Activated CD4-positive, alpha-beta T cell treated with anti-CD3 and anti-CD28 coated beads, Interleukin-2, amount 50 U/mL, for 16 hours (primary cell): ENCODE measurements at places on chromosomes 4 and X.

GRCh38 chrX:15233416-15234015 is 36.4 kb downstream of the ASB9 start:
- DNase-seq, result no peak

- peak; percentile 50 for DNase-seq
Observed at GRCh38 chrX:20263474-20263873, 3.2 kb downstream of the RPS6KA3 start.

DNA sequence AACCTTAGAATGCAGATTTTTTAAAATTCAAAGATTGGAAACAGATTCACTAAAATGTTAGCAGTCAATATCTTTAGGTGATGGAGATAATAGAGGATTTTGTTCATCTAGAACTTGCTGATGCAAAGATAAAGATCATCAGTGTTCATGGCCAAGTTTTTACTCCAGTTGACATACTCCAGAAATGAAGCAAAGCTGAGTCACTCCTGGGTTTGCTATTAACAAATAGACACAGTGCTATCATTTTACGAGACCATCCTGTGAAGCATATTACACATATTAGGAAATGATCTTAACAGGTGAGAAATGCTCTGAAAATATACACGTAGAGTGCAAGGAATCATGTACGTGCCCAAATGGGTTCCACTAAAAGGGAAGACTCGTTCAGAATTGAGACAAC is 170.6 kb upstream of the FAM9B start:
- DNase-seq, result no peak

- DNase-seq, result no peak
Observed at GRCh38 chrX:97867266-97867665, 983.6 kb downstream of the RPA4 start.

DNA sequence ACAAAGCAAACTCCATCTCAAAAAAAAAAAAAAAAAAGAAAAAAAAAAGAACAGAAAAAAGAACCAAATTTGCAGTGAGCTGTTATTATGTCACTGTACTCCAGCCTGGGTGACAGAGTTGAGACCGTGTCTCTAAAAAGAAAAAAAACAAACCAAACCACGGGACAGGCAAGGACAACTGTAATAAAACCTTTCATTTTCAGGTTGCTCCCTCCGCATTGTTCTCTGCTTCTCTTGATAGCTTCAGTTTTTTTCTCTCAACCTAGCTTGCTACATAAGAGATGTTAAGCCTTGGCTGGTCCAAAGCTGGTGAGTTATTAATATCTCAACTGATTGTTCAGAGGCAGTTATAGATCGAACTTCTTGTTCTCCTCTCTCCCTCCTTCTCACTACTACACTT is 23.1 kb upstream of the ELF2 start:
- no peak for DNase-seq

DNA sequence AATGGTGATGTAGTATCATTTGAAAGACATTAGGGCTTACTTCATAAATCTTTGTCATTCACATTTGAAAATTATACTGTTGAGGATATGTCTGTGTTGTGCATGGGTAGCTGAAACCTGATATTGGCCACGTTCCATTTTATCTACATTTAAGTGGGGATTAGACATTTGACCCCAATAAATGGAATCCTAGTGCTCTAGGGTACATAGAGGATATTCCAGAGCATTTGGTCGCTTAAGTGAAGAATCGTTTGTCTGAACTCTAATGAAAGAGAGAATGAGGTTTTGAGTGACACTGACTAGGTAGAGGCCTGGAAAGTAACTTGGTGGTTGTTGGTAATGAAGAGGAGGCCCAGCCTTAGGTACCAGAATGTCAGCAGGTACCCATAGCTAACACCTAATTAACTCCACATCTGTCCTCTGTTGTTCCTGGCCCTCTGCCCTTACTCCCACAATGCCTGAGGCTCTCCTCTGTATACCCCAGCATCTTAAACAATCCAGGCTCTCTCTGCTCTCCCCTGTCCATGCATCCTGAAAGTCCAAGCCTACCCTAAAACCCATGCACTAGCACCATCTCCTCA is 299.5 kb upstream of the KLF3 start:
- no peak for DNase-seq

- DNase-seq, result no peak
Observed at GRCh38 chr4:8550691-8551090, 29.5 kb upstream of the GPR78 start.

DNA sequence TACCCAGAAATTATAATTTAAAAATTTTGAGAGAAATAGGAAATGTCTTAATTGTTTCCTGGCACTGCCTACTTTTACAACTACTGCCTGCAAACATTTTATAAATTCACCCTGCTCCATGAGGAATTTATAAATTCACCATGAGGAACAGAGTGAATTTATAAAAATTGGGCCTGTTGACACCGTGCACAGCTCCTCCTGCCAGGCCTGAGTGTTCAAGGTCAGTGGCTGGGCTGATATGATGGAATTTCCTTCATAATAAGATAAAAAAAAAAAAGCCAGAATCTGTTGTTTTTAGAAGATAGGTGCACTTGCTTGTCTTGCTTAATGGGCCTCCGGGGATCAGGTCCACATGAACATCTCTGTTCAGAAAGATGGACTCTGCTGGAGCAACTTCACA is 151.7 kb upstream of the RASGEF1B start:
- no peak for DNase-seq

DNA sequence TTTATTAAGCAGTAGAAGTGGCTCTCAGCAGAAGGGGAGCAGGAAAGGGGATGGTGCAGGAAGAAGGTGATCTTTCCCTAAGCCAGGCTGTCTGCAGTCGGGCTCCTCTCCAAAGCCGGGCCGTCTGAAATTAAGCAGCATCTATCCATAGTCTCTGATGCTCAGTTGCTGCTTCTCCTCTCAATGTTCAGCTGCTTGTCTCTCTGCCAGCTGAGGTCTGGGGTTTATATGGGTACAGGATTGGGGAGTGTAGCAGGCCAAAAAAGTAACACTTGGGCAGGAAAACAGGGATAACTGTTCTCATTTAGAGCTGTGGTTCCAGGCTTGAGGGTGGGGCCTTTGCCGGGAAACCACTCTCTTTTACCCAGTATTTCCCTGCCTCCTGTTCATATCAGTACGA is 39.2 kb upstream of the CCKAR start:
- DNase-seq, result no peak

DNA sequence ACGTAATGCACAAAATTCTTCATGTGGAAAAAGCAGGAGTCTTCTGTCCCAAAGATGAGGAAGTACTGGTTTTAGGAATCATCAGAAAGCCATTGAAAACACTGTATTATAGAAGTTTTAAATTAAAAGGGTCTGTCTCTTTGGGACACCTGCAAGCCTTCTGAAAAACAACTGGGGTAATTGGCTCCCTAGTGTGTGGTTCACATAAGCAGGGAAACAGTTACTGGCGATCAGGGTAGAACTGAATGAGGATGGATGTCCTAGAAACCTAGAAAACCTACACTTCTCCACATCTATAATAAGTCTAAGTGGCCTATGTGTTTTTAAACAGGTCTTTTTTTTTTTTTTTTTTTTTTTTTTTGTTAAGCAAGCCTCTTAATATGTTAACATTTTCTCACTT is 945.5 kb upstream of the PCDH10 start:
- DNase-seq, result no peak

- DNase-seq, result no peak
Observed at GRCh38 chrX:77422891-77423648, 24.1 kb upstream of the FGF16 start.

DNA sequence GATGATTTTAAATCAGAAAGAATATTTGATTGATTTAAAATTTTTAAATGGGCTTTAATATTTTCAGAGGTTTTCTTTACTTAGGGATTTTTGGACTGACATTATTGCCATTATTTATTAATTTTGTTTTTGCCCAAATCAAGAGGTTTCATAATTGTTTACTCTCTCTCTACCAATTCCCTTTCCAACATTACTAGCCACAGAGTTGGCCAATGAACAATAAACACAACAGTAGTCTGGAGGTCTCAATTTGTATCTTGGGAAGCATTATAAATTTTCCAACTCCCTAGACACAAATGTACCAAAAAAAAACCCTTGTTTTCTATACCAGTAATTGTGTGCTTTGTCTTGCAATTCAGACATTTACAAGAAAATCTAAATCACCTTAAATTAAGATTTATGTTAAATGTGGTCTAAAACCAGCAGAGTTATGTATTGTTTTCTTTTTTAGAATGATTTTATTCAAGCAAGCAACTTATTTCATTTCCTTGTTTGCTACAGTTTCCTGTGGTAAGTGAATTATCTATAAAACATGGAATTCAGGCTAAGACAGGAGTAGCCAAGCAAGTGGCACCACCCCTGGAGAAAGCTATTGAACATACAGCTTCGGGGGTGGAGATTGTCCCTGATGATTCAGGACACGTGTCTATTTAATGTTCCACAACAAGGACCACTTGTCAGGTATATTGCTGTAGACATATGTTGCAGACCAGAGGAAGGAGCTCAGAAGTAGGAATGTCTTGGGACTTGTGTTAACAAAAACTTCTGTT is 622 bp downstream of the KLKB1 start:
- no peak for DNase-seq

DNA sequence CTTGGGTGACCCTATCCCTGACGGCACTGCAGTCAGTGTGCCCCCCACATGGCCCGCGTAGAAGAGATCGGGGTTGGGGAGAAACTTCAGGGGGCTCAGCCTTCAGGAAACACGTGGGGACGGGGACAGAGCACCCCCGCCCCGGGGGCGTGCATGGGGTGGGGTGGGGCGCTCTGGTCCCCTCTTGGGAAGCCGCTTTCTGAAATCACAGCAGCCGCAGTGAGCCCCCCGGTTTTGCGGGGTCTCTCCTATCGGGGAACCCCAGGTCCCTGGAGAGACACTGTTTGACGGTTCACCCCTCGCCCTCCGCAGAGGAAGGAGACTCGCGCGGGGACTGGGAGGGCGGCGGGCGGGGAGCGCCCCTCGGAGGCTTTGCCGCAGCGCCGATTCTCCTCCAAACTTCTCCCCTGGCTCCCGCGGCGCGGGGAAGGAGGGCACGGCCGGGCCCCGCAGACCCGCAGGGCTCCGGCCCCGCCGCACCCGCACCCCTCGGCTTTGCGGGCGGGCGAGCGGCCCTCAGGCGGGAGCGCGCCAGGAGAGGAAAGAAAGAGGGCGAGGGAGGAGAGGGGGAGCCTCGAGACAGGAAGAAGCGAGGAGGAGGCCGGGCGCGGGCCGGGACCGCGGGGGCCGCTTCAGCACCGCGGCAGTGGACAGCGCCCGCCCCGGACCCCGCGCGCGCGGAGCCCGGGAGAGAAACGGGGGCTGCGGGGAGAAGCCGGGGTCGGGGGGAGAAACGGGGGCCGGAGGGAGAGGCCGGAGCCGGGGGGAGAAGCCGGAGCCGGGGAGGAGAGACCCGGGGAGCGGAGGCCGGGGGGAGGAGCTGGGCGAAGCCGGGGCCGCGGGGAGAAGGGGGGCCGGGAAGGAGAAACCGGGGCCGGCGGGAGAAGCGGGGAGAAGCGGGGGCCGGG is 612 bp downstream of the CPLX1 start:
- DNase-seq, result no peak

- peak; percentile 18 for DNase-seq
Observed at GRCh38 chr4:168273838-168274237, 44.7 kb downstream of the DDX60 start.

DNA sequence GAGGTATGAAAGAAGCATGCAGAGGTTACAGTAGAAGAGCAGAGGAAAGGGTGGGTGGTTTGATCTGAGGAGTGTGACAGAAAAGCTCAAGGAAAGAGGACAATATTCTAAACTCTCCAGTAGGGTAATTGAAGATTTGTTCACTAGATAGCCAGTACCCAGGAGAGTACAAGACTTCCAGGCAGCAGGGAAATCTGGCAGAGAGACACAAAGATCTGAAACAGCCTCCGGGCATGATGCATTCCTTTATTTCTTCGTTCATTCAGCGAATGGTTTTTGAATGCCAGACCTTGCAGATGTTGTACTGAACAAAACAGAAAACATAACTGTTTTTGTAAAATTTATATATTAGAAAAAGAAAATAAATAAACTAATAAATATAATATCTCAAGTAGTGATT is 766.6 kb downstream of the FAT4 start:
- no peak for DNase-seq

- no peak for DNase-seq
Observed at GRCh38 chr4:179624768-179625181, 2182.5 kb upstream of the AGA start.

GRCh38 chr4:101238706-101239105 is 108.6 kb downstream of the PPP3CA start:
- DNase-seq, result no peak

- DNase-seq, result no peak
Observed at GRCh38 chr4:30460818-30461217, 259.4 kb upstream of the PCDH7 start.

GRCh38 chrX:155028877-155029291 is 2.2 kb downstream of the FUNDC2 start:
- no peak for DNase-seq

DNA sequence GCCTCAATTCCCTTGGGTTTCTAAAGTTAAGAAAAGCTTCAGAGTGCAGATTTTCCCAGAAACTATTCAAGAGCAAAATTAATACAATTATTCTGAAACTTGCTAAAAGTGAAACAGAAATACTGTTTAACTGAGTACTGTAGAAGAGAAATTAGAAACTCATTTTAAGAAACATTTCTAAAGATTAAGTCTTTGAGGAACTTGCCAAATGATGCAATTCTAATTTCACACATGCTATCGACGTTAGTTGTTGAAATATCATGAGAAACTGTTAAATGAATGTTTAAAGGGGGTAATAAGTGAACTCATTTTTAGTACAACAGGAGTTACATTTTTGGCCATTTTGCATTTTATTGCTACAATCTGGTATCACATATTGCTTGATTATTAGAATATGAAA is 125.3 kb upstream of the MAOA start:
- DNase-seq, result no peak

- no peak for DNase-seq
Observed at GRCh38 chr4:180560896-180561295, 1682.3 kb upstream of the TENM3 start.

- DNase-seq, result no peak
Observed at GRCh38 chrX:154727418-154727817, 23.5 kb downstream of the GAB3 start.

GRCh38 chr4:24053934-24054333 is 164.1 kb upstream of the PPARGC1A start:
- DNase-seq, result no peak

DNA sequence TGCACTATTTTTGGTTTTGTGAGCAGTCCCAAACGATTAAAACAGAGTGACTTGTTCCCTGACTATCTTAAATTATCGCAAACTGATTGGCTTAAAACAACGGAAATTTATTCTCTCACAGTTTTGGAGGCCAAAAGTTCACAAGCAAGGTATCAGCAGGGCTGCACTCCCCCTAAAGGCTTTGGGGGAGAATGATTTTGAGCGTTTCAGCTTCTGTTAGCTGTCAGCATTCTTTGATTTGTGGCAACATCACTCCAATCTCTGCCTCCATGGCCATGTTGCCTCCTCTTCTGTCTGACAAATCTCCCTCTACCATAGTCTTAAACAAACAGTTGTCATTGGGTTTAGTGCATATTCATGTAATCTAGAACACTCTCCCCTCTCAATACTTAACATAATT is 459.6 kb upstream of the ATOH1 start:
- no peak for DNase-seq

GRCh38 chr4:87934157-87934704 is 41.3 kb upstream of the SPP1 start:
- no peak for DNase-seq

GRCh38 chrX:108000751-108001150 is 18.6 kb upstream of the TEX13B start:
- no peak for DNase-seq
